ENCODE measurements at places on chromosomes 12 and 14.

DNA sequence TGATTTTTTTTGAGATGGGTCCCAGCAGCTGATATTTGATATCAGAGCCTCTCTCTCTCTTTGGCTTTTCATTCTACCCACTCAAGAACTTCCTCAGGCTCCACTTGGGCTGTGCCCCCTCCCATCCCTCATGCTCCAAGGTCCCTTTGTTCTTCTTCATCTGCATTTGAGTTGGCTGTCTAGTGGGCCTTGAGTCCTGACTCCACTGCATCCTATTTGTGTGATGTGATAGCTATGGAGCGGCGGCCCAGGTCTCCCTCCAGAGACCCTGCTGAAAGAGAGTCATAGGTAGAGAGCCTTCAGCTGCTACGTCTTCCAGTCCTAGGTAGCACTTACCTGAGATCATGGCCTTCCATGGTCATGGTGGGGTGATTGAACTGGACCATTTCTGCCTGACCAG, 123.1 kb upstream of the VRK1 start:
- DNase-seq, result no peak

DNA sequence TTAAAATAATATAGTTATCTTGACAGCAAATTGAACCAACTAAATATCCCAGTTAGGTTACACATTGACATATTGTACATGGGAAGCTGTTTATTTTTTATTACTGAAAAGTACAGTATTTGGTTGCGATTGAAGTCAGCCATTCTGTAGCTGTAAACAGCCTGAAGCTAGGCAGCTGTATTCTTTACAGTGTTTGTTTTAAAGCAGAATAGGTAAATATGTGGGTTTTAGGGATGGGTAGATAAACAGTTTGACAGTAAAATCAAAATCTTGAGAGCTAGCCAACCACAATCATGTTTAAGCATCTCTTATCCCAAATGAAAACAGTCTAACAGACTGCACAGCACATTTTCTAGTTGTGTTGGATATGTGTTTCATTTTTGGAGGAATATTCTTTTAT, 45.7 kb downstream of the TTC6 start:
- DNase-seq, result no peak

- no peak for DNase-seq
Measured at GRCh38 chr12:91515944-91516694, 333.5 kb upstream of the DCN start.

GRCh38 chr12:70048521-70049250, 194.5 kb upstream of the CNOT2 start:
- DNase-seq, result no peak

GRCh38 chr14:72347118-72347517, 414.9 kb downstream of the RGS6 start:
- DNase-seq, result no peak
